Stimulated activated CD4-positive, alpha-beta T cell treated with anti-CD3 and anti-CD28 coated beads, Interleukin-4, amount 100 ng/mL, for 24 hours (primary cell): ENCODE measurements at places on chromosomes 6 and 20.

DNA sequence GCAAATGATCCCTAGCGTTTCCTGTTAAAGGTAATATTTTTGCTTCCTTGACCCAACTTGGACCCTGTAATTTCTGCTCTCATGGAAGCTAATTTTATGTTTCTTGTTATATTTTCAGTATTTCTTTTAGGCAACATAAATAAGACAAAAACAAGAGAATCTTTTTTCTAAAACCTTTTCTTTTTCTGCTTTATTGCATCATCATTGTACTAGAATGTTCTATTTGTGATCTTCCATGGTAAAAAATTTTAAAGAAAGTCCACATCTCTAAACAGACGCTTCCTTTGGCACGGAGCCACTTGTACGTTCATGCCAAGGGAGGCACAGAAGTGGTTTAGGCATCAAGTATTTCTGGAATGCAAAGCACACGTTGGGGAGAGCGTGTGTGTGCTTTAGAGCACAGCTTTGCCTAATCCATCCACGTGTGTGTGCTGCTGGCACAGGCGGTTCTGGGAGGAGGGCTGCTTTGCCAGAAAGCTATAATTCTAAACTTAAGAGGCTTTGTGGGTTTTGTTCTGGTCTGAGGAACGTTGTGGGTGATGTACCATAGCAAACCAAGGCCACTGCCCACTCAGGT is 98.3 kb downstream of the SASH1 start:
- no peak for DNase-seq

DNA sequence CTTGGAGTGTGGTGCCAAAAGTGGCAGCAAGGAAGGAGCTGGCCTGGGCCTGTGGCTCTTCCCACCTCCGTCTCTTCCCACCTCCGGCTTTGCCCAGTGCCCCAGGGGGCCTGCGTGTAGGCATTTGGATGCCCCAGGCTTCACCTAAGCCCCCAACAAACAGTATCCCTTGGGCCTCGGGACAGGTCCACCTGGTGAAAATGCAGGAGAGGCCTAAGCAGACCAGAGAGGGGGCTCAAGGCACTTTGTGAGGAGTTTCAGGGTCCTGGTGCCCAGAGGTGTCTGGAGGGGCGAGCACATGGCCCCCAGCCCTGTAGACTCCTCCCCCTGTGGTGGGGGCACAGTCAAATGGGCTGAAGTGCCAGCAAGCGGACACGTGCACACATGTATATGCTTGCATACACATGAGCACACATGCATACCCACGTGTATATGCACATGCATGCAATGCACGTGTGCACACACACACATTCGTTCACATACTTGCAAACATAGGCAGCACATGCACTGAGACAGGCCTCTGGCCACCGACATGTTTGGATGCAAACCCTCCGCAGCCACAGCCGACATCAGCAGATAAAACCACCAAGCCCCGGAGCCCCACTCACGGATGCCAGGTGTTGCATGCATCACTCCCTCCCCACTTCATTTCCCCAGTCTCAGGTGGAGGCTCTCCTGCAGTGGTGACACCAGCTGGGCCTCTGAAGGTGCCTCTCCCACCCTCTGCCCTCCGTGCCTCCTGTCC is 124.5 kb downstream of the TAF4 start:
- DNase-seq = no peak

- DNase-seq = no peak
Observed at GRCh38 chr20:56626367-56627121, 2.6 kb upstream of the TFAP2C start.

- DNase-seq = no peak
Observed at GRCh38 chr20:47348539-47349142, 7.9 kb downstream of the ZMYND8 start.

GRCh38 chr6:53565886-53566285 is 21.0 kb upstream of the GCLC start:
- no peak for DNase-seq

GRCh38 chr6:119350952-119351372 is 1.4 kb upstream of the MAN1A1 start:
- DNase-seq = no peak

- DNase-seq = peak; percentile 31
Observed at GRCh38 chr6:35804996-35805736, at the start of gene LHFPL5. TSS of gene LHFPL5 (plus strand) at chr6:35805352. CDS start at chr6:35805671, 319 bp downstream.

DNA sequence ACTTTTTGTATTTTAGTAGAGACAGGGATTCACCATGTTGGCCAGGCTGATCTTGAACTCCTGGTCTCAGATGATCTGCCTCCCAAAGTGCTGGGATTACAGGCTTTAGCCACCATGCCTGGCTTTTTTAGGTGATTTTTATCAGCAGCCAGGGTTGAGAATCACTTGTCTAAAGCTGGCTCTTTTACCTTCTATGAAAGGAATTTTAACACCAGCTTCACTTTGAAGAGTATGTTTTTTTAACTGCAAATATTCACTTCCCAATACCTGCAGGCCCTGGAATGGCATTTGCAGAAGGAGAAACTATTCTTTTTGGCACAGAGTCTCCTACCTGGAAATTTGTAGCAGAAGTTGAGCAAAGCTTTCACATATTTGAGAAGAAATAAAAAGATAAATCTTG is 63.6 kb upstream of the NAA20 start:
- no peak for DNase-seq

GRCh38 chr6:77686931-77687330 is 34.1 kb downstream of the MEI4 start:
- DNase-seq = no peak

DNA sequence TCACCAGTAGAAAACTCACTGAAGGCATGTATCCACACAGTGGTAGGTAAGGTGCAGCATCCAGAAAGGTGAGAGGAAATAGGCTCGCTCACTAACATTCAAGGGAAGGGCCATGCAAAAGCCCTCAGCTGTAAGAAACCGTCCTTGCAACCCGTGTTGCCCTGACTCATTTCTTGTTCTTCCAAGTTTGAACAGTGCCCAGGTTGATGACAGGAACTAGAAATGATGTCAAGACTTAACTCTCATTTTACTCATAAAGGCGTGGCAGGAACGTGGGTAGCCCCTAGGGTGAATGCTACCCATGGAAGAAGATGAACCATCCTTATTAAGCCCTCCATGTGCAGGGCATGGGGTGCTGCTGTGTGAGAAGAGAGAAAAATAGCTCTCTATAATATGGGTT is 187.6 kb downstream of the CD83 start:
- no peak for DNase-seq

- DNase-seq = no peak
Observed at GRCh38 chr6:12170351-12171092, 119.6 kb upstream of the EDN1 start.

- DNase-seq = no peak
Observed at GRCh38 chr6:79070206-79070825, 7.7 kb downstream of the PHIP start.

DNA sequence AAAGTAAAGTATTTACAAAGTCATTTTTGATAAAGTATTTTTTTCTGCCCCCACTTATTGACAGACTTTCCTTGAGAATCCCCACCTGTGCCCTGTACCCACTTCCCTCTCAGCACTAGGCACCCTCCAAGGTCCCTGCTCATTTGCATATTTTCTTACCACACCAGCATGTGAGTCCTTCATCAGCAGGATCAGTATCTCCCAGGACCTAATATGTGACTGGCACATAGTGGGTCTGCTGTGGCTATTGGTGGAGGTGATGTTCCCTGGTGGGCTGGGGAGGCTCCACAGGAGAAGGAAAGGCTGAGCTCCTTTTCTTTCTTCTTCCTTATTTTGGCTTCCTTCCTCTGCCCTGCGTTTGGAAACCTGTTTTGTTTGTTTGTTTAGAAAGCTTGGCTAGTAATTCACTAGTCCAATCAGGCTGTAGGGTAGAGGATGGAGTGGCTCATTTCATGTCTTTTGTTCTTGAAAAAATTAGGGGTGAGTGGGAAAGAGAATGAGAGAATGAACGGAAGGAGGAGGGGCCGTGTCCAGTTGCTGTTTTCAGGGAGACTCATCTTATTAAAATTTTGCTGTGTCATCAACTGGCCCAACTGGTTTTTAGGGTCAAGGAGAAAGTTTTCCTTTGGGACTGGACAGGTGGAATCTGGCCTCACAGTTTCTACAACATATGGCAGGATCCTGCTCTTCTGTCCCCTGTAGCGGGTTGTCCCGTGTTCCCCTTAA is 2.8 kb upstream of the RNF24 start:
- DNase-seq = no peak

GRCh38 chr20:54573838-54574237 is 98.4 kb downstream of the DOK5 start:
- DNase-seq = no peak

GRCh38 chr6:116695401-116695800 is 14.4 kb downstream of the KPNA5 start:
- no peak for DNase-seq

DNA sequence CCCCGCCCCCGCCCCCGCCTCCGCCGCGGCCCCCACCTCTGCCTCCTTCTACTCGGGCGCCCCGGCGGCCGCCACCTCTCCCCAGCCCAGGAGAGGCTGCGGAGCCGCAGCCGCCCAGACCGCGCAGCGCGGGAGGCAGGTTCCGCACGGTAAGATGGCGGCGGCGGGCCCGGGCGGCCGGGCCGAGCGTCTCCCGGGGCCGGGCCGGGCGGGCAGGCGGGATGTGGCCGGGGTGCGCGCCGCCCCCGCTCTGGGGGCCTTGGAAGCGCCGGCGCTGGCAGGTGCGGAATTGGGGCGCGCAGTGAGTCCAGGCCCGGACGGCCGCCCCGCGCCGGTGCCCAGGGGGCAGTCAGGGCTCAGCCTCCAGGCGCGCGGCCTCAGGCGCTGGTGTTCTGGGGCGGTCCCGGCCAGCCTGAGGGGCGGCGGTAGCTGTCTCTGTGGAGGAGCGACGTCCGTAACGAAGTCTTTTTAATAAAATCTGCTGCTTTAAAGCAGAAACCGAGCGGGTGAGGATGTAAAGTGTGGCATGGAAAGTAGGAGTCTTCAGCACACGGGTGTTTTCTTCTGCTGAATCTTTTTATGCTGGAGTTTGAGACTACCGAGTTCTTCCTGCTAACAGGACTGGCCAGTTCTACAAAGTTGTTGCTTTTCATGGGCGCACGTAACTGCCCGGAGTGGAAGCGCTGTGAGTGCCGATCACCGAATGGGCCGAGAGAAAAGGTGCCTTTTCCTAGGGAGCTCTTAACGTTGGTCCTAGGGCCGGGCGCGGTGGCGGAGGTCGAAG is at the start of gene GID8:
TSS of gene GID8 (plus strand) at position 43 of the 784 bp plus-strand sequence. CDS start 3,356 bp downstream, outside the sequence.
- DNase-seq = peak; percentile 48

GRCh38 chr6:74598462-74599393 is 607.1 kb downstream of the COL12A1 start:
- DNase-seq = no peak
